ENCODE measurements at places on chromosomes 5 and 9.

GRCh38 chr5:116522356-116523136 is 52.1 kb downstream of the SEMA6A start:
- DNase-seq, result no peak

DNA sequence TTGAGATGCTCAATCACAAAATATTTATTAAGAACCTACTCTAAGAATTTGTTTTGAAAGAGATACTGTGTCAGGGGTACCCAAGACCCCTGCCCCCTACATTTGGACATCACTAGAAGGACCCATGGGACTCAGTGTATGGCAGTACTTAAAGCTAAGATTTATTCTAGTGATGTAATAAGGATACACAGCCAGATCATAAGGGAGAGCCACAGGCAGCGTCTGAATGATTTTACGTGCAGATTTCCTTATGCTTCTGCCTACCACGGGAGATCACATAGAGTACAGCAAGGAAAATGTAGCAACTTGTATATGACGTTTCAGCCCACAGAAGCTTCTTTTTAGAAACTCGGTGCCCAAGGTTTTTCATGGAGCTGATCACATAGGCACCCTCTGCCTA is 172.9 kb downstream of the DEPDC1B start:
- DNase-seq, result no peak

DNA sequence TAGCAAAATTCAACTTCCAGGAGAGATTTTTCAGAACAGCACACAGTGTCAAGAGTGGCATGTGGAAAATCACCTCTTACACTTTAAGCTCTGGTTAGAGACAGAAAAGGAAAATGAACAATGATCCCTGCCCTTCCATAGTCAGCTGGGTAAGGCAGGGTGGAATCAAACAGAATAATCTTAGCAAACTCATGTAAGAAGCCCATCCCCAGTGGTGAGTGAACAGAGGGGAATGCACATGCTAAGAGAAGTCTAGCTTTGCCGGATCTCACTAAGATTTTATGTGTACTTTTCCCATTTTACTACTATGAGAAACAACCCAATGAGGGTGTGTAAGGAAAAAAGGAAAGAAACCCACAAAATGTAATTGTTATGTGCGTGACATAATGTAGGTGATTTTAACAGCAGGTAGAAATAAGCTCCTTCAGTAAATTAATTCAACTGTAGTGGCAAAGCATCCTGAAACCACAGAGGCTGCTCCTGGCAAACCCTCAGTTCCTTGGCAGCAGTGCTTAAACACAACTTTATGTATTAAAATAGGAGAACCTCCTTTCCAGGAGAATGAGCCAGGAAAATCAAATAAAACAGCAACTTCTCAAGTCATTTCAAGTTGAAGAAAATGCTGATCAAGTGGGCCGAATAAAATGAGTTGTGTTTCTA is 366.0 kb upstream of the TRPC7 start:
- DNase-seq, result no peak

DNA sequence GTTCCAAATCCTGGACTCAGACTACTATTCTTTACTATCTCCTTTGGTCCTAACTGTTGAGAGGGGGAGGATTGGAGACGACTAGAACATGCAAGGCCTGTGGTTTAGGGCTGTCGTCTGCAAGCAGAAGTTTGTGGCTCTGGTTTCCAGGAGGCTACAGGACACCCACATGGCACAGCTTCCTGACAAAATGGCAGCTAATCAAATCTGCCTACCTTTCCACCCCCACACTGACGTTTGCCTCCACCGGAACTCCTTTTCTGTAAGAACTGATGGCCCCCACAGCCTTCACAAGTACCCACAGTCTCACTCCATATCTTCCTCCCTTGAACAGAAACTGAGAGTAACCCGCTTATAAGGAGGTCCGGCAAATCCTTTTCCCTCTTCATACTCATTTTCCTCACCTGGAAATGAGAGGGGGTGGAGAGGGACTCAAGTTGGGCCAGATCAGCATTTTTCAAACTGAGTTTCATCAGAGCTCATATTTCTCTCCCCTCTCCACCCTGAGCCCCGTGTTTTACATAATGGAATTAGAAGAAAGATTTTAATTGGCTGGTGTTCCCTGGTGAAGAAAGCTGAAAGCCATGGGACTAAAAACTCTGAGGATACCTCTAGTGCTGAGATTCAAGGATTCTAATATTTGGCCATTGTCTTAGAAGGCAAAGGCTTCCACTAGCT is 5.2 kb downstream of the SLC31A2 start:
- no peak for DNase-seq

GRCh38 chr5:32589942-32590869 is 4.8 kb downstream of the SUB1 start:
- no peak for DNase-seq

All from right atrium auricular region (tissue), 2 donors.